Stimulated activated CD4-positive, alpha-beta T cell treated with anti-CD3 and anti-CD28 coated beads, Interleukin-2, amount 100 ng/mL, for 48 hours (primary cell): ENCODE measurements at places on chromosomes 1 and 21.

- no peak for DNase-seq
These were observed 2.5 kb upstream of the LEFTY1 start for GRCh38 chr1:225891229-225891972.

DNA sequence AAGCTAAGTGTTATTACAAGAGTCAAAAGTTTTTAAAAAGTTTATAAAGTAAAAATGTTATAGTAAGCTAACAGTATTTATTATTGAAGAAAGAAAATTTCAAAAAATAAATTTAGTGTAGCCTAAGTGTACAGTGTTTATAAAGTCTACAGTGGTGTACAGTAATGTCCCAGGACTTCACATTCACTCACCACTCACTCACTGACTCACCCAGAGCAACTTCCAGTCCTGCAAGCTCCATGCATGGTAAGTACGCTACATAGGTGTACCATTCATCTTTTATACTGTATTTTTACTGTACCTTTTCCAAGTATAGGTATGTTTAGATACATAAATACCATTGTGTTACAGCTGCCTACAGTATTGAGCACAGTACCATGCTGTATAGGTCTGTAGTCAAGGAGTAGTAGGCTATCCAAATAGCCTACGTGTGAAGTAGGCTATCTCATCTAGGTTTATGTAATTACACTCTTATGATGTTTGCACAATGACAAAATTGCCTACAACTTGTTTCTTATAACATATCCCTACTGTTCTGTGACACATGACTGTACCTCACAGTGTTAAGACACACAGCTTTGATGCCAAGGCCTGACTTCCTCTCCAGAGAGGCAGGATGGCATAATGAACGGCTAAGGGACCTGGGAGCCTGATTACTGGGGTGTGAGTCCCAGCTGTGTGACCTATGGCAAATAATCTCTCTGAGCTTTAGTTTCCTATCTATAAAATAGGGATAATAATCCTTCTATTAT lies 12.7 kb downstream of the DHCR24 start:
- no peak for DNase-seq

DNA sequence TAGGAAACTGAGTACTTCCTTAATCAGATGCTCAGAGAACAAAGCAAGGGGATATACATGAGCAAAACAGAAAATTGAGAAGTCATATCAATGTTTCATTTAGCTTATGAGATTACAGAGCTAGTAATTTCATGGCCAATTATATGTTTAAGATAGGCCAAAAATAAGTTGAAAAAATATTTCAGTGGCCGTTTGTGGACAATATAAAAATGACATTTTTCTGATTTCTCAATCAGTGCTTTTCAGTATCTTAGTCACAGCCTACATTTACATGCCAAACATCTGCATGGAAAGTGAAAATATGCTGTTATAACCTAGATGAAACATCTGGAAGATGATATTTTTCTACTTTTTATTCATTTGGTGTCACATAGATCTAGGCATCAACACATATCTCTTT lies 192.5 kb downstream of the HLX start:
- no peak for DNase-seq

GRCh38 chr1:88698764-88699163 lies 14.7 kb downstream of the PKN2 start:
- DNase-seq = no peak

DNA sequence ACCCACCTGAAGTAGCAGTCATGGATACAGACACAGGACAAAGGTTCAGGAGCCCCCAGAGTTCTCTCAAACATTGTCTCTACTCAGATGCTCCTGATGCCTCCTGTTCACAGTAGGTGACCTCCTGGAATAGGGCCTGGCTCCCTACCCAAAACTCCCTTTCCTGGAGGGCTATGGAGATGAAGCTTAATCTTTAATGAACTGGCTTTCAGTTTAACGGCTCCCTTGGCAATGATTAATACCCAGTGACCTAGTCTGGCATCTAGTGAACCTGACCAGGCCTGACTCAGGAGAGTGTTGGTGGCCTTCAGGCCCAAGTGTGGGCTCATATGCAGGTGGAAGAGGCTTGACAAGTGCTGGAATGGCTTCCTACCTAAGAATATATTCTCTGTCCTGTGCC lies 65.2 kb upstream of the TRABD2B start:
- DNase-seq = no peak

- DNase-seq = no peak
These were observed 49.0 kb upstream of the VAMP3 start for GRCh38 chr1:7721940-7722669.

DNA sequence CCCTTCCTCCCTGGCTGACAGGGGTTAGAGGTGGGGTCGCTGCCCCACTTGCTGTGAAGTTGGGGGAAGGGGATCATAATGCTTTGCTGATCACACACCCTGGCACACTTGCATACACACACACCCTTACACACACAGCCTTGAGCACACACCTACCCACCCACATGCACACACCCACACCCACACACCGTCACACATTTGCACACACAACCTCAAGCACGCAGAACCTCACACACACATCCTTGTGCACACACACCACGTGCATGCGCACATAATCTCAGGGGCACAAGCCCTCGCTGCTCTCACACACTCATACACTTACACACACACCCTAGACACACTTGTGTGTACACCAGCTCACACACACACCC lies 16.4 kb upstream of the TNFRSF8 start:
- no peak for DNase-seq

GRCh38 chr1:12157366-12158231 lies 9.2 kb upstream of the TNFRSF1B start:
- DNase-seq = no peak

GRCh38 chr1:42350086-42350485 lies 15.1 kb upstream of the FOXJ3 start:
- no peak for DNase-seq

- no peak for DNase-seq
These were observed 193.8 kb downstream of the AK5 start for GRCh38 chr1:77475641-77476040.

DNA sequence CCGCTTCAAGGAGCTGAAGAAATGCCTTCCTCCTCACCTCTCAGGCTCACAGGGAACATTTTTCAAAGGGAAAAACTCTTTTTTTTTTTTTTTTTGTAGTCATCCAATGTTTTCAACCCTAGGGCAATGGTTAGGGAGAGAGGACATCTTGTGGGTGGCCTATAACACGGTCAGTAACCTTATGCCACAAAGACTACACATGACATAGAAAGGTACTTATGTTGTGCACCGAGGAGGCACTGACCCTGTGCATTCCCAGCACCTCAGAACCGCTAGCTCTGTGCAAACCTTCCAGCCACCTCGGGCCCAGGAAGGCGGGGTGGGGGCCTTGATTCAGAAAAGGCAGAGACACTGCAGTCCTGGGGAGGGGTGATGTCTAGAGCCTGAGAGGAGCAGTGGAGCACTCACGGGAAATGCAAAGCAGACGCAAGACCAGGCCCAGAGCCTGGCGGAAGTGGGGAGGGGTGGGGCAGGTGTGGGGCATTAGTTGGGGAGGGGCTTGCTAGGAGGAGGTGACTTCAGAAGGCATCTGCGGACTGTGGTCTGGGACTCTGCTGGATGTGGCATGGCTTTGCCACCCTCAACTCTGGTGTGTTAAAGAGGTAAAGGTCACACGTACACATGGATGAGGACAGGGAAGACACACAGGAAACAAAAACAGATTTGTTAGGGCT lies 68.6 kb downstream of the MDM4 start:
- no peak for DNase-seq

- no peak for DNase-seq
These were observed 454 bp upstream of the NENF start for GRCh38 chr1:212432272-212432660.

GRCh38 chr1:1069056-1069710 lies 4.9 kb downstream of the RNF223 start:
- peak; percentile 90 for DNase-seq

DNA sequence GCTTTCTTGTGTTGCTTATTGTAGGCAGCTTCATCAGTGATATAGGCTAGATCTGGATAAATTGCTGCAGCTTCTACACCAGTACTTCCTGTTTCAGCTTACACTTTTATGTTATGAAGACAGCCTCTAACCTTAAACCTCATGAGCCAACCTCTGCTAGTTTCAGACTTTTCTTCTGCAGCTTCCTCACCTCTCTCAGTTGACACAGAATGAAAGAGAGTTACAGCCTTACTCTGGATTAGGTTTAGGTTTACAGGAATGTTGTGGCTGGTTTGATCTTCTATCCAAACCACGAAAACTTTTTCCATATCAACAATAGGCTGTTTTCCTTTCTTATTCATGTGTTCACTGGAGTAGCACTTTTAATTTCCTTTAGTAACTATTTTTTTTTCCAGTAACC lies 76.9 kb upstream of the RNPC3 start:
- DNase-seq = no peak

DNA sequence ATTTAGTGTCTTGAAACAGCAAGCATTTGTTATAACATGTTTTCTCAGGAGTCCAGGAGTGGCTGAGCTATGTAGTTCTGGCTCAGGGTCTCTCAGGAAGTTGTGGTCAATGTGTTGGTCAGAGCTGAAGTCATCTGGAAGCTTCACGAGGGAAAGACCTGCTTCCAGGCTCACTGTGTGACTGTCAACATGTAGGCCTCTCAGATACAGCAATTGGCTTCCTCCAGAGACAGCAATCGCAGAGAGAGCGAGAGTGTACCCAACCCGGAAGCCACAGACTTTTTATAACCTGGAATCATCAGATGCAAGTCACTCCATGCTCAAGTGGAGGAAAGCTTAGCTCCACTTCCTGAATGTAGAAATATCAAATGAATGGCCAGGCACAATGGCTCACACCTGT lies 40.9 kb downstream of the TNFRSF9 start:
- no peak for DNase-seq

- no peak for DNase-seq
These were observed 18.4 kb upstream of the CLSTN1 start for GRCh38 chr1:9842073-9842711.

DNA sequence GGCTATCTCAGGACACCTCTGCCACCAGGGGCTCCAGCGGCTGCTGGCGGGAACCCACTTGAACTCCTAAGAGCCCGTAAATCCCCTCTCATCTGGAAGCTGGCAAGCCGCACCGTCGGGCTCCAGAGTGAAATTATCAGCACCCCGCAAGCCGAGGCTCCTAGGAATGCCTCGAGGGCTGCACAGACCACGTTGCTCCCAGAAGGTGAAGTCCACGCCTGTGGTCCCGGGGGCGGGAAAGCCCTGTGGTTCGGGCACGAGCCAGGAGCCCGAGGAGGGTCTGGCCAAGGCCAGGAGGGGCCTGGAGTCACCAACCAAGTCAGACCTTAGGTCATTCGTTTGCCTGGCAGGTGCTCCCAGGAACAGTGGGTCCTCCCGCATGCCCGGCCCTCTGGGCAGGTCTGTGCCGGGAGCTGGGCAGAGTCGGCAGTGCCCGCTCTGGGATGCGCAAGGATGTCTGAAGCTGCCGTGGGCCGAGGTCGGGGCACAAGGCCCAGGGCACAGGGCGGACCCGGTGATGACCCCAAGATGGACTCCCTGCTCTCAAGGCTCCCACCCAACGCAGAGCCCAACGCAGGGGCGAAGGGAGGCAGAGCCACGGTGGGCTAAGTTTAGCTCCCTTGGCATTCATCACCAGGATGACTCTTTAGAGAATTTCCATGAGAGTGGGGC lies 8.9 kb downstream of the ACTRT2 start:
- no peak for DNase-seq

DNA sequence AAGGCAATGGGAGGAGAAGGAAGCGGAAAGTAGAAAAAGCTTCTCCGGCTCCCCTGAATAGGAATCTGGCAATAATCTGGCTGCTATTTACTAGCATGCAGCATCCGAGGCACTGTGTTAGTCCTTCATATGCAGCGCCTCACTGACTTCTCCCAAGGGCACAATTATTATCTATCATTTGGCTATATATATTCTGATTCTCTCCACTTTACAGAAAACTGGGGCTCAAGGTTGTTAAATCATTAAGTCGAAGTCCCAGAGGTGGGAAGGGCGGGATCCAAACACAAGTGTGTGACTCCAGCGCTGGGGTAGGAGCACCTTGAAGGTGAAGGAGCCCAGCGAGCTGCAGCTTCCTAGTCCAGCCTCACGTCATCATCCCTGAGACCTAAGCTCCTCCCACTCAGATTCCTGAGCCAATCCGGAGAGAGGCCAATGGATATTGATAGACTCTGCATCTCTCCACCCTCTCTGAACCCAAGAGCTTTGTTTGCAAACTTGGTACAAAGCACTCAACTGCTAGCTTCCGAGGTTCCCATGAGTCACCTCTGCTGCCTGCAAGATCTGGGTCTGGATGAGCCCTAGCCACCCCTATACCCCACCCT lies 16.6 kb upstream of the EYA3 start:
- no peak for DNase-seq

DNA sequence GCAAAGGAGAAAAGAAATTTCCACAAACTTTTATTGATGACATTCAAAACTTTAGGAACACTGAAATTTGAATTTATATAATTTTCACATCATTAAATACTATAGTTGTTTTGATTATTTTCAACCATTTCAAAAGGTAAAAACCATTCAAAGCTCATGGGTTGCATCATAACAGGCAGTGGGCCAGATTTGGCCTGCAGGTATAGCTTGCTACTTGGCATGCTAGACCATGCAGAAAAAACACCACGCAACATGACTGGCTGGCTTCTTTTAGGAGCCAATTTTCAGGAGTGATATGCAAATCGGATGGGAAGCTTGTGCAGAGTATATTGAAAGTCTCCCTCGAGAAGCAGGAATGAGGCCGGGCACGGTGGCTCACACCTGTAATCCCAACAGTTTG lies 144.8 kb downstream of the GLUL start:
- DNase-seq = no peak

GRCh38 chr21:42350927-42351426 lies at the start of gene TFF2:
TSS of gene TFF2 (minus strand) at chr21:42350994. CDS start at chr21:42350957, 37 bp downstream.
- no peak for DNase-seq

DNA sequence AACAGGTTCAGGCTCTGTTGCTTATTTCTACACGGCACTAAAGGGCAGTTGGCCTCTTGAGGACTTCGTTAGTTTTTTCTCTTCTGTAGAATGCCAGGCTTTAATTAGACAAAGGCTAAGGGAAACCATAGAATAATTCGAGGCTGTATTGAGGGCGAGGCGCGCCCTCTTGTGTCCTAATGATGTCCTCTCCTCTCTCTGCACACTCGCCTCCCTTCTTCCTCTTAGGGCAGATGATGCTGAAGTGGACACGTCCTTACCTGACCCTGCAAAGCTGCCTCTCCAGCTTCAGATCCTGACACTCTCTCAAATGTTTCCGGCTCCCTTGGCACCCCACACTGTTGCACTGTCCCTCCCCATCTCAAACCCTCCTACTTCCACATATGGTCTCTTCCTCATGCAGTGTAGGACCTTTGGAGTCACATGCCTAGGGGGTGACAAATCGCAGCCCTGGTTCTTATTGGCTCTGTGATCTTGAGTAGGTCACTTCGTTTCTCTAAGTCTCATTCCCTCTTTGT lies 1.9 kb upstream of the ZSCAN20 start:
- DNase-seq = peak; percentile 50

- no peak for DNase-seq
These were observed 3.1 kb downstream of the EVA1B start for GRCh38 chr1:36320291-36320761.

- no peak for DNase-seq
These were observed 370.0 kb downstream of the HHAT start for GRCh38 chr1:210698661-210699060.

GRCh38 chr1:63904826-63905225 lies 131.0 kb downstream of the ROR1 start:
- no peak for DNase-seq

- DNase-seq = peak; percentile 22
These were observed 138.4 kb downstream of the SYT2 start for GRCh38 chr1:202571719-202572339.
